ENCODE measurements at places on chromosomes 2 and 18.

DNA sequence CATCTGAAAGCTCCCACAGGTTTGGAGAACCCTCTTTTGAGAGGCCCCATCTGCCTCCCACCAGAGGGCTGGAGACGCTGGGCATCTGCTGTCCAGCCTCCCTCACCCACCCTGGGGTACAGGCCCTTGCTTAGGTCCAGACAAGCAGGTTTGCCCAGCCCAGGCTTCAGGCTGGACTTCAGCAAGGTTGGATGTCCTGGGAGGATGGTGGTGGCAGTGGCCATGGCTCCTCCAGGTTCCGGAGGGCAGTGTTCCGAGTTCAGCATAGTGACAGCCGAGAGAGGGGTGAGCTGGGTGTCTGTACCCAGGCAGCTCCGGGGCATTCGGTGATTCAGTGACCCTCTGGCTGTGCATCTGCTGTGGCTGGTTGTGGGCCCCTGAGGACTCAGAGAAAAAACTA, 58.2 kb upstream of the HDAC4 start:
- DNase-seq: no peak

DNA sequence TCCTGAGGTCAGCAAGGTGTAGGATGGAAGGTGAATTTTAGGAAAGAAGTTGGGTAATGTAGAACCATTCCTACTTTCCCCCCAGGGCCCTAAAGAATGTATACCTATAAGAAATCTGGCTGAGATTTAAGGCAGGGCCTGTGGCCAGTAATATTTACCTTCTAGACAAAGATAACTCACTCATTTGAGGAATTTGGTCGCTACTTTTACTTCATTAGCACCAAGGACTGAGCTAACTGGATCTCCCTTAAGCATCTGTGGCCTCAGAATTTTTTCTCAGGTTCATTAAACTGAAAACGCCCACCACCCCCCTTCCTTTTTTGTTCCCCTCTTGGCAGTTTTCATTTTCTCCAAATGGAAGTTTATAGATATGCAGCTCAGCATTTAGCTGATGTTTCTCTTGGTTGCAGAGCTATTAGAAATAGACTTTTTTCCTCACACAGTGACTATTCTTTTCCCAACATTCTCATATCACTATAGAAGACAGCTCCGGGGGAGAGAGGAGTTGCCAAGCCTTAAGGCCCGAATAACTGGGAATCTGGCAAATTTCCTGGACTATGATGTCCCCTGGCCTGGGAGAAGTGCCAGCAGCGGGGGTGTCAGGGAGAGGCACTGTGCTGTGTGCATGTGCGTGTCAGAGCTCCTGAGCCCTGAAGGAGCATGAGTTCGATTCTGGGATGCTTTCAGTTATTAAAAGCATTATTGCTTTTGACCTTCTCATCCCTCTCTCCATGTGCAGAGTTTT, 310.9 kb downstream of the PRKCE start:
- DNase-seq: no peak

DNA sequence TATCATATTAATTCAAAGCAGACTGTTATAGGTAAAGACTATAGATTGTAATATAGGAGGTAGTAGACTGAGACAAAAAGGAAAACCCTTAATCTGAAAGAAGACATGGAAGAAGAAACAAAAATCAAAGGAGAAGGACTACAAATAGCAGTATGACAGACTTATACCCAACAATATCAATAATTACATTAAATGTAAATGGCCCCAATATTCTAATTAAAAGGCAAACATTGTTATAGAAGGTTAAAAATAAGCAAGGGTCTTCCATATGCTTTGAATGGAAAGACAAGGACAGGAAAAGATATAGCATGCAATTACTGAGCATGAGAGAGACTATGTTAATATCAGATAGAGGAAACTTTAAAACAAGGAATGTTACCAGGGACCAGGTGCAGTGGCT, 109.5 kb upstream of the BCL2L11 start:
- no peak for DNase-seq

DNA sequence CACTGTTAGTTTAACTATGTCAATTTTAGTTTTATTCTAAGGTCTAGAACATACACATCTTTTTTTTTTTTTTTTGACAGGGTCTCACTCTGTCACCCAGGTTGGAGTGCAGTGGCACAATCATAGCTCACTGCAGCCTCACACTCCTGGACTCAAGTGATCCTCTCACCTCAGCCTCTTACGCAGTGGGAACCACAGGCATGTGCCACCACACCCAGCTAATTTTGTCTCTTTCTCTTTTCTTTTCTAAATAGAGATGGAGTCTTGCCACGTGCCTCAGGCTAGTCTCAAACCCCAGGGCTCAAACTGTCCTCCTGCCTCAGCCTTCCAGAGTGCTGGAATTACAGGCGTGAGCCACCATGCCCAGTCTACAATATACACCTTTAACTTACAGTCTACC, 69.5 kb upstream of the CHRNA1 start:
- DNase-seq: no peak

- DNase-seq: no peak
These were observed 121.4 kb upstream of the MGAT5 start for GRCh38 chr2:134132490-134132857.

DNA sequence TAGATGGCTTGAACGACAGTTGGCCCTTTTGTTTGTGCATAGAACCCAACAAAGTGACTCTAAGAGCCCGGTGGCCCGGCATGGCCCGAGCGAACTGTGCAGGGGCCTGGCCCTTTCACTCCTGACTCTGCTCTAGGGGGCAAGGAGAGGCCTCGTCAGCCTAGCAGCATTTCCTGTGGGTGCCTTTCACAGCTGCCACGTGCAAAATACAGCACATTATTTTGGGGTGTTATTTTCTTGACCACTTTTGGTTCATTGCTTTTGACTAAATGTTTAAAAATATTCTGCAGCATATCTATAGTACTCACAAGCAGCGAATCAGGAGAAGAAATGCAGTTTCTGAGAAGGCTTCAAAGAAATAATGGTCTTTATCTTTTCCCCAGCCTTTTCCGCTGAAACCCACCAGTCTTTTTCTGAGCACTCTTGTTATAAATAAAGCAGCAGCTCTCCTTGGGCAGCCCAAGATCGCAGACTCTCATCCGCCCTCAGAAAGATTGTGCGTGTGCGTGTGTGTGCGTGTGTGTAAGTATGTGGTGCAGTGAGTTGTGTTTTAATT, 31.3 kb downstream of the DGKD start:
- DNase-seq: no peak

- no peak for DNase-seq
These were observed 21.3 kb downstream of the PPP3R1 start for GRCh38 chr2:68231061-68231372.

DNA sequence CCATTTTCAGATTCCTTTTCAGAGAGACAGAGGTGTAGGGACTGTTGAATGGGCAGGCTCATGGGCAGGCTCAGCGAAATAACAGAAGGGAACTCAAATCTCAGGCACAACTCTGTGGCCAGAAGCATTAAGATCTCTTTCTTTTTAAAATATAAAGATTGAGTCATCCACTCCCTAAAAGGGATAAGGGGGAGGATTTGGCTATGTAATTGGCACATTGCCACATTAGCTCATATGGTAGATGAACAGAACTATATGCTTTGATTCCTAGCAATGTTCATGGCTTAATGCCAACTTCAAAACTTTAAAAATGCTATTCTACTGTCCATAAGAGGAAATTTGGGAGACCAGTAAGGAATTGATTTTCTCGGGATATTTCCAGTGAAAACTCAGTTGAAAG, 53.8 kb upstream of the SLC5A7 start:
- no peak for DNase-seq

- no peak for DNase-seq
These were observed 446.2 kb downstream of the PIK3C3 start for GRCh38 chr18:42401131-42401673.

GRCh38 chr2:161199912-161200701, 39.9 kb downstream of the TANK start:
- no peak for DNase-seq

GRCh38 chr2:96663829-96664228, 21.3 kb downstream of the FER1L5 start:
- DNase-seq: no peak

GRCh38 chr2:236555481-236555880, 14.1 kb upstream of the ACKR3 start:
- DNase-seq: no peak

DNA sequence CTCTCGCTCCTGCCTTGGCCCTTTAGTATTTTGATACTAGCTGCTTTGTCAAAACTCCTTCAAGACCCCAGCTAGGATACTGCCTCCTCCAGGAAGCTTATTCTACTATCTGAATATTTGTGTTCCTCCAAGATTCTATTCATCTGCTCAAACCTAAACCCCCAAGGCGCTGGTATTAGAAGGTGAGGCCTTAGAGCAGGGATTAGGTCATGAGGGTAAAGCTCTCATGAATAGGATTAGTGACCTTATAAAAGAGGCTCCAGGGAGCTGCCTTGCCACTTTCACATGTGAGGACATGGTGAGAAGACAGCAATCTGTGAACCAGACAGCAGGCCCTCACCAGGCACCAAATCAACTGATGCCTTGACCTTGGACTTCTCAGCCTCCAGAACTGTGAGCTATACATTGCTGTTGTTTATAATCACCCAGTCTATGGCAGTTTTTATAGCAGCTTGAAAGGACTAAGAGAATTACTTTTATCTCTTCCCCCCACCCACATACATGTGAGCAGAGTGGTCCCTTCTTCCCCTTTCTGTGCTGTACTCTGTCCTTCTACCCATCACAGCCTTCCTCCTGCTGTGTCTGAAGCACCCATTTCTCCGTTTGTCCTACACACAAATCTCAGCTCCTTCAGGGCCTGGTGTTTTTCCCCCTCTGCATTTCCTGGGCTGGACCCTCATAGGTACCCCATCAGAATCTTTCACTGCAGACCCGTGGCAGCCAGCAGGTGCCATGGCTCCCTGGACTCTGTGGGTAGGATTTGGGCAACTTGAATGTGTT, 54.5 kb downstream of the HS1BP3 start:
- DNase-seq: no peak

GRCh38 chr2:239250216-239251081, 150.4 kb downstream of the HDAC4 start:
- DNase-seq: no peak

DNA sequence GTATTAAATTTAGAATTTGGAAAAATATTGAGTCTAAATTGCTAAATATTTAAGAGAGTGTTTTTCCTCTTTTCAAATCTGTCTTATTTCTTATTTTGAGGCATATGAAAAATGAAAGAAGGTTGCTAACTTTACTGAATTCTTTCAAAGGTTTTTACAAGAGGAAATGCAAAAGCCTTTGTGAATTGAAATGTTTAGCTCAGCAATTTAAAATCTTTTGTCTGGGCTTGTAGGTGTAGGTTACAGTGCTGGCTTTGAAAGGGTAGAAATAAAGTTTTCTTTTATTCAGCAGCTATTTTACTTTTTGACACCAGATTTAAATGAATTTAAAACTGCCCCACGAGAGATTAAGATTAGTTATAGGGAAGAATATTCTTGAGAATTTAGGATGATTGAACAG, 192.0 kb downstream of the CDH7 start:
- no peak for DNase-seq

- no peak for DNase-seq
These were observed 48.4 kb upstream of the DSG1 start for GRCh38 chr18:31269566-31269965.

GRCh38 chr2:191929288-191929687, 82.4 kb upstream of the CAVIN2 start:
- DNase-seq: no peak

DNA sequence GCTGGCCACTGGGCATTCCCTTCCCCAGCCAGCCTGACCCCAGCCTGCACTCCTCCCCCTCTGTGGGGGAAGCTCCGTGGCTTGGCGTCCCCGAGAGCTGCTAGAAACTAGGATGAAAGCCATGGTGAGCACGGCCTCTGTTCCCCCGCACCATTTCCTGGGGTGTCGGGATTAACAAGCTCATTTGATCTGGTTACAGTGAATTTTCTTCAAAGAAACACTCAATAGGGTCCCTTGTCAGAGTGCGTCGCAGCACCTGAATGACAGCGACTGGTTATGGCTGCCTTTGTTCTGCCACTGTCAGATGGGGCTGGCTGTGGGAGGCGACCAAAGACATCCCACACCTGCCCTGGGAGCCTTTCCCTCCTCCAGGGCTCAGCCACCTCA, 7.7 kb upstream of the ALPI start:
- no peak for DNase-seq

DNA sequence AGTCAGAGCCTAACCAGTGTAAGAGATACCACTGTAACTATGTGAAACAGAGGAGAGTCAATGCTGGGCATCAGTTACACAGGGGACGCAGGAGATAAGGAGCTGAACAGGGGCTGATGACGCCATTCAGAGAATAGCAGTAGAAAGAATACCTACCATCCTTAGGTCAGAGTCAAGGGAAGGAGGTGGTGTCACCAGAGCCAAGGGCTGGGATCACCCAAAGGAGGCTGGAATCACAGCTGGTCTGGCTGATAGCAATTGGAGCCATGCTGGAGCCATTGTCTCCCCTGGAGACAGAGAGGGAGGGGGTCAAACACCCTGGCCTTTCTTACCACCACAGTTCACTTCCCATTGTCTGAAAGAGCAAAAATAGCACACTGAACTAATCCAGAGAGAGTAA, 37.3 kb upstream of the C18orf32 start:
- no peak for DNase-seq

GRCh38 chr2:162258169-162258568, 14.9 kb upstream of the FAP start:
- no peak for DNase-seq

- no peak for DNase-seq
These were observed 112.8 kb downstream of the CDC42EP3 start for GRCh38 chr2:37558623-37559022.

DNA sequence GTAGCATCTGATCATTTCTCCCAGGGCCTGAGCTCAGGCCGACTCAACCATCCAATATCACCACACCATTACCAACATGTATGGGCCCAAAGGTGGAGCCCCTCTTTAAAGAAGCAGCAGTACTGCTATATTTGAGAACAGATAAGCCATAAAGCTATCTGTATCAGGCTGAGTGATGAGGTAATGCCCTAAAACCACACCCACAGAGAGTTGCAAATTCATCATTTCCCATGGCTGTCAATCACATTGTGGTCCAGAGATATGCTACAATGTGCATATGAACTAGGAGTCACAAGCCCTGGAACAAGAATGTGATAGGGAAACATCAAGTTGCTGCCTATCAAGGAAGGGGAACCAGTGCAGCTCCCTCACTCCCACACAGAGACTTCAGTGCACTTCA, 52.6 kb upstream of the GALNT13 start:
- no peak for DNase-seq

- DNase-seq: no peak
These were observed 60.8 kb downstream of the HS1BP3 start for GRCh38 chr2:20589975-20590703.

DNA sequence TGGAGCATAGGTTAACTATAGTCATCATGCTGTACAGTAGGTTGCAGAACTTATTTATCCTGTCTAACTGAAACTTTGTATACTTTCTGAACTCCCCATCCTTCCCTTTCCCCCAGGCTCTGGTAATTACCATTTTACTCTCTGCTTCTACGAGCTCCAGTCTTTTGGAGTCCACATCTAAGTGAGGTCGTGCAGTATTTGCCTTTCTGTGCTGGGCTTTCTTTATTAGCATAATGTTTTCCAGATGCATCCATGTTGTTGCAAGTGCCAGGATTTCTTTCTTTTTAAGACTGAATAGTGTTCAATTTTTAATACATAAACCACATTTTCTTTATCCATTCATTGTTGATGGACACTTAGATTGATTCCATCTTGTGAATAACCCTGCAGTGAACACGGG, 464.1 kb downstream of the TGIF1 start:
- no peak for DNase-seq

Measured in activated naive CD4-positive, alpha-beta T cell (primary cell).